ENCODE measurements at places on chromosomes 1 and 21. TPM values are rescaled to one million over a fixed set of nuclear protein-coding genes. Genes with fewer than 3 reads are reported as not detected.

Gene DVL1
- total RNA-seq: 66.0 TPM

Gene C1QA
- total RNA-seq: 521 TPM

Gene FCRL3
- total RNA-seq: 0.67 TPM

Gene NUP210L
- 2.1 TPM for total RNA-seq

Gene C1orf74
- 0.96 TPM for total RNA-seq

Gene C8A
- total RNA-seq: not detected

Gene COL9A2
- 3.8 TPM for total RNA-seq

DNA sequence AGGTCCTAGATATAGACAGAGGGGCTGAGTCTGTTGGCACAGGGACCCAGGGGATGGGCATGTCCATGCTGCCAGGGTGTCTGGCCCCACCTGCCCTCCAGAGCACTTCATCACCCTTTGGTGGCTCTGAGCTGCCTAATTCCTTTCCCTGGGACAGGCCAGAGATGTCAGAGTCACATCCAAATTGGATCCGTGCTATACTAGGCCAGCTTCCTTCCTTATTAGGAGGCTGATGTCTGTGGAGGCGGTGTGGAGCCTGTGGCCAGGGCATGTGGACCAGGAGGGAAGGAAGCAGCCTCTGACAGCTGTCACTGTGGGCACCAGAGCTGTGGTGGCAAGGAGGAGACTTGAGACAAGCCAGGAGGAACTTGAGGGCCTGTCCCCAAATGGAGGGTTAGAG is 77.7 kb upstream of the TMEM51 start:
- DNase-seq: no peak

- DNase-seq: no peak
Observed at GRCh38 chr21:38492007-38492406, 6.3 kb downstream of the ERG start.

- DNase-seq: no peak
Observed at GRCh38 chr1:36739703-36740289, 257.1 kb upstream of the CSF3R start.

GRCh38 chr1:36922593-36923426 is 111.5 kb downstream of the GRIK3 start:
- DNase-seq: no peak

GRCh38 chr1:244068567-244068966 is 17.5 kb downstream of the ZBTB18 start:
- no peak for DNase-seq

DNA sequence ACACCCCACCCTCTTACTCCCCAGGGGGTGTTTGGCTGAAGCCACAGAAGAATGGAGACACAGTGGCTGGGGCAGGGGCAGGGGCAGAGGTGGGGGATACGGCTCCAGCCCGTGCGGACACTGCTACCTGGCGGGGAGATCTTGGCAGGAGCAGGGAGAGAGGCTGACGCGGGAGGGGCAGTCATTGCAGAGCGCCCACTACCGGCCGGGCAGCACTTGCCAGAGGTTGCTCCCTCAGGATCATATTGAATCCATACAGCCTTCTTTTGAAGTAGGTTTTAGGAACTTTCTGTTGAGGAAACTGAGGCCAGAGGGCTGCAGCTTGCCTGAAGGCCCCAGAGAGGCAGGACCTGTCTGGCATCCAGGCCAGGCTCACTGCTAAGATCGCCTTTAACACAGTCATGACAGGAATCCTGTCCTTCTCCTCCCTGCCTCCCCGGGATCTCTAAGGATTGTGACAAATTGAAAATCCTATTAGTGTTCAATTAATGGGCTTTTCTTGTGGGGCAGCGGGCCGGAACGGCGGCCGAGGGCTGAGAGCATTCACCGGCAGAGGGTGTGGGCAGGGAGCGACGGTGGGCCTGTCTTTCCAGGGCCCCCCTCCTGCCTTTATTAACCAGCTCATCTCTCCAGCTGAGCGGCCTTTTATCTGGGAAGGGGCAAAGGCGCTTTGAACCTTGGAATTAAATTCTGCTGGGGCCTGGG is 65.5 kb upstream of the WNT4 start:
- DNase-seq: no peak

- DNase-seq: no peak
Observed at GRCh38 chr1:183039330-183039729, 16.1 kb downstream of the LAMC1 start.

- DNase-seq: peak; percentile 51
Observed at GRCh38 chr1:36304970-36305914, 926 bp upstream of the SH3D21 start.
